ENCODE measurements at places on chromosomes 12 and 14. TPM values are rescaled to one million over a fixed set of nuclear protein-coding genes. Genes with fewer than 3 reads are reported as not detected.

DNA sequence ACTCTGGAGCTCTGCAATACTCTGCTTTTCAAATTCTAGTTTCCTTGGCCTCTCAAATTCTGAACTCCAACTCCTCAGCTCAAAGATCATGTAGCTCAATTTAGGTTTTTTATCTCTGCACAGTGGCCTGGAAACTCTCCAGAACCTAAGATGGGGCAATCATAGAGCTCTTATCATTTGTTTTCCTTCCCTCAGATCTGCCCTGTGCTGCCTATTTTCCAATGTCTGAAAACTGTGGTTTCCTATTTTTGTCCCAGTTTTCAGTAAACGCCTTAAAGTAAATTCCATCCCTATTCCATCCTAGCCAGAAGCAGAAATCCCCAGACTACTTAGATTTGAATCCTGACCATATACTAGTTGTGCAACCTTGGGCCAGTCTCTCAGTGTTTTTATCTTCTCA, 73.2 kb downstream of the CEP83 start:
- DNase-seq, result no peak

GRCh38 chr14:71121711-71122110, 214.5 kb downstream of the PCNX1 start:
- DNase-seq, result no peak

DNA sequence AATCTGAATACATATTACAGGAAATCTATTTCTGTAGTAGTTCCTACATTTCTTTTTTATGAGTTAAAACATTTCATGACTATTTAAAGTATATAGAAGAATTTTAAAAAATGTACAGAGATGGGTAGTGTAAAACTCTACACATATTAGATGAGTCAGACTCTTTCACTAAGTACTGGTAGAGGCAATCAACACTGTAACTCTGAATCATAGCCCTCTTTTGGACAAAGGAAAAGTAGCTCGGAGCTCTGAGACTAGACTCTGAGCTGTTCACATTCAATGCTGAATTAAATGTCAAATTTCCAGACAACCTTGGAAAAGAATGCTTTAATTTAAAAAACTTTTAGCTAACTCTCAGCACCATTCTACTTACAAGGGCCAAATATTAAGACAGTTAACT, 3.4 kb downstream of the PTCSC3 start:
- DNase-seq, result no peak

The SELPLG gene
- total RNA-seq, result 10.9 TPM

Measured in tibial nerve (tissue), 4 donors.